ENCODE measurements at places on chromosomes 13 and 19. TPM values are rescaled to one million over a fixed set of nuclear protein-coding genes. Genes with fewer than 3 reads are reported as not detected.

- DNase-seq, result no peak
Observed at GRCh38 chr13:91355826-91356710, 8.6 kb downstream of the MIR17HG start.

DNA sequence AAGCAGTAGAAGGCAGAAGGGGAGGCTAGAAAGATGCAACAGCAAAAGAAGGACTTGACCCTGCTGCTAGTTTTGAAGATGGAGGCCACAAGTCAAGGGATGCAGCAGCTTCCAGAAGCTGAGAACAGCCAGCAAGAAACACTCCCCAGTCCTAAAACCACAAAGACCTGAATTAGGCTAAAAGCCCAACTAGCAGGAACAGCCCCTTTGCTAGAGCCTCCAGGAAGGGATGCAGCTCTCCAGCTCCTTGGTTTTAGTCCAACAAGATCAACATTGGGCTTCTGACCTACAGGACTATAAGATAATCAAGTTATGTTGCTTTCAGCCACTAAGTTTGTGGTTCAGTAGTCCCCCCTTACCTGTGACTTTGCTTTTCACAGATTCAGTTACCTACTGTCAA, 10.5 kb upstream of the LATS2 start:
- DNase-seq, result peak; percentile 68

DNA sequence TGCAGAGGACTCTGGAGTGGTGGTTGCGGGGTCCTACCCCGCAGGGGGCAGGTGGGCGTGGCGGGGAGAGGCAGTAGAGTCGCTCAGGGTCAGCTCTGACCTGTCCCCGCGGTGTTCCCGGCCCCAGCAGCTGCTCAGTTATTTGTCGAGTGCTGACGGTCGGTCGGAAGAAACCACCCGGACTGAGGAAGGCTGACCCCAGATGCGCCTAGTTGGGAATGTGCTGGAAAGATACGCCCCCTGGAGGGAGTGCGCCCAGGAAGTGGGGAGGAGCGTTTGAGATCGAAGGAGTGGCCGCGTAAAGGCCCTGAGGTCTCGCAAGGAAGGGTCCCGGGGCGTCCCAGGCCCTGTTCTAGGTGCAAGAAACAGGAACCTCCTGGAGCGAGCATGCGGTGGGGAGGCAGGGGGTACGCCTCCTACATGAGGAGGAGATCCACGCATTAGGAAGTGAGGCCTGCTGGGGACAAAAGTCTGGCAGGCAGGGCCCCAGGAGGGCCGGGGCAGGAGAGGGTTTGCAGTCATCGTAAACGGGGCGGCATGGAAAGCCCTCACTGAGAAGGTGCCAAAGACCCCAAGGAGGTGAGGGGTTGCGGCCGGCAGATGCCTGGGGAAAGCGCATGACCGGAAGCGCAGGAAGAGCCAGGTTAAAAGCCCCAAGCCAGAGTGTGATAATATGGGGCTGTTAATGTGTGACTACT, 9.2 kb downstream of the CCDC8 start:
- DNase-seq, result peak; percentile 76

The OLFM2 gene
- 27.1 TPM for polyA plus RNA-seq

The ZNF888 gene
- polyA plus RNA-seq, result 1.1 TPM
